Left ventricle myocardium superior (tissue), 1 donor: ENCODE measurements at places on chromosomes 11 and 22. TPM values are rescaled to one million over a fixed set of nuclear protein-coding genes. Genes with fewer than 3 reads are reported as not detected.

The C11orf86 gene
- not detected for total RNA-seq

The SNX19 gene
- 59.7 TPM for total RNA-seq

The CCDC73 gene
- not detected for total RNA-seq

The RHOD gene
- total RNA-seq: 67.6 TPM

The KRTAP5-4 gene
- not detected for total RNA-seq

GRCh38 chr11:33936725-33937604 lies 45.1 kb upstream of the LMO2 start:
- DNase-seq: peak; percentile 69

GRCh38 chr11:71178076-71178475 lies 74.3 kb downstream of the SHANK2 start:
- DNase-seq: no peak

DNA sequence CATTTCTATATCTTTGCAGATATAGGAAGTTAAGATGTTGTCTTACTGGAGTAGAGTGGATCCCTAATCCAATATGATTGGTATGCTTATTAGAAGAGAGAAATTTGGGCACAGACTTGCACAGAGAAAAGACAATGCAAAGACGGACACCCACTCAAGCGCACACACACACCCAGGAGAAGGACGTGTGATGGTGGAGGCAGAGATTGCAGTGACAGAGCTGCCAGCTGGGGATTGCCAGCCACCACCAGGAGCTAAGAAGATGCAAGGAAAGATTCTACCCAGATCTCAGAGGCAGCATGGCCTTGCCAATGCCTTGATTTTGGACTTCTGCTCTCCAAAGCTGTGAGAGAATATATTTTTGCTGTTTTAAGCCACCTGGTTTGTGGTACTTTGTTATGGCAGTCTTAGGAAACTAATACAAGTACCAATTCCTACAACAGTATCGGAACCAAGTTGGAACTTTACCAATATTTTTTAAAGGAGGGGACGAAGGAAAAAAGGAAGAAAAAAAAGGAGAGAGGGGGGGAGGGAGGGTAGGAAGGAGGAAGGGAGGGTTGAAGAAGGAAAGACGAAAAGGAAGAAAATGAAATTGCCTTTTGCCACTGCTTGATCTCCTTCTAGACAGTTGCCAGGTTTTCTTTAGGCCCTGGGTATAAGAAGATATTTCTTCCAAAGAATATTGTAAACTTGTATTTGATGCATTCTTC lies 334.0 kb downstream of the BUD13 start:
- no peak for DNase-seq
